Urinary bladder (tissue), 4 donors: ENCODE measurements at places on chromosomes 7 and 10. TPM values are rescaled to one million over a fixed set of nuclear protein-coding genes. Genes with fewer than 3 reads are reported as not detected.

DNA sequence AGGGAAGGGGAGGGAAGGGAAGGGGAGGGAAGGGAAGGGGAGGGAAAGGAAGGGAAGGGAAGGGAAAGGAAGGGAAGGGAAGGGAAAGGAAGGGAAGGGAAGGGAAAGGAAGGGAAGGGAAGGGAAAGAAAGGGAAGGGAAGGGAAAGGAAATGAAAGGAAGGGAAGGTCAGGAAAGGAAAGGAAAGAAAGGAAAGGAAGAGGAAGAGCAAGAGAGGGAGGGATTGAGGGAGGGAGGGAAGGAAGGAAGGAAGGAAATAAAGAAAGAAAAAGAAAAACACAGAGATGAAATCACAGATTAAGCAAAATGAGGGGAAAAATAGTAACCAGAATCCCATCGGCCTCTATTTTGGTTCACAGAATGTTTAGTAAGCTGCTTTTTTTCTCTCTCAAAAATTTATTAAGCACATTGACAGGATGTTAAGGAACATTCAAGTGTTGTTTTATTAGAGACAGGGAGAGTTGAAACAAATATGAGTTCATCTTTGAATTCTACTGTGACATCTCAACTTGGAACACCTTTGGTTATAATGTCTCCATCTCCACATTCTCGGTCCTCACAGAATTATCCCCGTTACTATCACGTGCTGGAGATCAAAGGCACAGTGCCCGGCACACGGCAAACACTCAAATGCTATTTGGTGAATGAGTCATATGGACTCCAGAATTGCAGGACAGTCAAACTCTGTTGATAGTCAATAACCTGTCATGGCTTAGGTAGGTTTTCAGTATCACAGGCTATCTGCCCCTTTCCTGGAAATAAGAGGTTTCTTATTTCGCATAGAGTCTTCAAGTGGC, 52.4 kb downstream of the ABCB1 start:
- no peak for DNase-seq

- DNase-seq, result no peak
Observed at GRCh38 chr7:115136796-115137443, 215.0 kb downstream of the MDFIC start.

GRCh38 chr7:97342512-97342911, 225.0 kb downstream of the SDHAF3 start:
- DNase-seq, result no peak

The OR13A1 gene
- polyA plus RNA-seq, result 0.32 TPM

The DRGX gene
- 0.04 TPM for polyA plus RNA-seq

GRCh38 chr10:59913547-59914237, 7.3 kb upstream of the CCDC6 start:
- no peak for DNase-seq

- no peak for DNase-seq
Observed at GRCh38 chr7:76340617-76341131, 18.1 kb downstream of the YWHAG start.

- DNase-seq, result no peak
Observed at GRCh38 chr10:114682121-114682520, 24.0 kb upstream of the ABLIM1 start.

The CDHR1 gene
- polyA plus RNA-seq, result 0.08 TPM

The BTAF1 gene
- 14.4 TPM for polyA plus RNA-seq

- no peak for DNase-seq
Observed at GRCh38 chr7:116630932-116631671, 40.9 kb upstream of the MET start.
